ENCODE measurements at places on chromosomes 3 and 15.
A peak's percentile ranks its signal among the peaks of the same experiment; 100 is the strongest.

DNA sequence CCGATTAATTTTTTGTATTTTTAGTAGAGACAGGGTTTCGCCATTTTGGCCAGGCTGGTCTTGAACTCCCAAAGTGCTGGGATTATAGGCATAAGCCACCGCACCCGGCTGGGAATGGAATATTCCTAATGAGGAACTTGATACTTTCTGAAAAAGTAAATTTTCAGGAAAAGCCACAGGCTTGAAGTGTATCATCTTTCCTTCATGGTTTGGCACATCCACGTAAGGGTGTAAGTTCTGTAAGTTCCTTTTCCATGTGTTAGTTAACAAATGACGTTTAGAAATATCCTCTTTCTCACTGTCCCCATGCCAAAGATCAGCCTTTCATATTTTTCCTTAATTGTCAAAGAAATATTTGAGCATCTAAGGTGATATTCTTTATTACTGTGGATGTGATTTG, 24.9 kb downstream of the TMEM45A start:
- DNase-seq, result no peak

GRCh38 chr3:58403513-58404109, 30.0 kb downstream of the PDHB start:
- DNase-seq, result no peak

DNA sequence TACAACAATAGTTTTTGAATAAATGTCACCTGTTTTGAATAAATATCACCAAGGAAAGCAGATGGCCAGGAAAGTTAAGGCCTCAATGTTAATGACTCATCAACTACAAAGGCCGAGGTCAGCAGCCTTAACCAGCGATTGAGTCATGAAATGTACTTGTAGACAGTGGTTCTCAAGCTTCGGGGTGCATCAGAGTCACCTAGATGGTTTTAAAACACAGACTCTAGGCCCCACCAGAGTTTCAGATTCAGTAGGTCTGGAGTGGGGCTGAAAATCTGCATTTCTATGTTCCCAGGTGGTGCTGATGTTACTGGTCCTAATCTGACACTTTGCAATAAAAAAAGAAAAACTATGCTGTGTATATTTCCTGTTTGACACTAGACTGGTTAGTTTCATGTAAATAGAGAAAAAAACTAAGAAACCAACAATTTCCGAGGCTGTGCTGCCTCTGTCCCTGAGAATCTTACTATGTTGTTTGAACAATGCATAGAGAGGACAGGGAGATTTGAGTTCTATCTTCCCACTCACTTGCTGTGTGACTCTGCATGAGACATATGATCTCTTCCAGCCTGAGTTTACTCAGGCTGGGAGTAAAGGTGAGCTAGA, 9.8 kb downstream of the RAB27A start:
- DNase-seq, result no peak

- peak; percentile 94 for DNase-seq
Observed at GRCh38 chr3:170869645-170870593, at the start of gene RPL22L1. Gene RPL22L1, minus strand, starts transcription at chr3:170870195. Its CDS starts 28 bp downstream, at chr3:170870167.

DNA sequence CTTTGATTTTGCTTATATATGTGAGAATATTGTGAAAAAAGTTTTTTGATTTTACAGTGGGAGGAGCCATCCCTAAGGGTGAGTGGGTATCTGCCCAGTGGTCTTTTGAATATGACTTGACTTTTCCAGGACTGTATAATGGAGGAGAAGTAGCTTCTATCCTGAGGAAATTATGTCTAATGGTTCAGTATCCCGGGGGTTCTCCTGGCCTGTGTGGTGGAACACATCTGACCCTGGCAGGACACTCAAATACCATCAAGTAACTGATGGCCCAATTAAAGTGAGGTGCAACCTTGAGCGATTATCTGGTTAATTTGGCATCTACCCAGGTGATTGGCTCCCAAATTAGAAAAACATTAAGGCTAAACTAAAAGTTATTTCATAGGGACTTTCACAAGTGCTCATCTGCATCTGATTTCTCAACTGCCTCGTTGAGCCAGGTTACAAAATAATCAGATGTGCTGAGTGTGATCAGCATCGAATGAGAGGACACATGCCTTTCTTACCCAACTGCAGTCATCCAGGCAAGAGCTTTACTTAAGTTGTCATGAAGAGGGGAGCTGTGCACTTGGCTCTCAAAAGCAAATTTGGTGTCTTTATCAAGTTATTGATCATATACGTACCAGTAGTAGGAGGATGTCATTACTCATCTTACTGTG, 201.4 kb downstream of the IL5RA start:
- no peak for DNase-seq

DNA sequence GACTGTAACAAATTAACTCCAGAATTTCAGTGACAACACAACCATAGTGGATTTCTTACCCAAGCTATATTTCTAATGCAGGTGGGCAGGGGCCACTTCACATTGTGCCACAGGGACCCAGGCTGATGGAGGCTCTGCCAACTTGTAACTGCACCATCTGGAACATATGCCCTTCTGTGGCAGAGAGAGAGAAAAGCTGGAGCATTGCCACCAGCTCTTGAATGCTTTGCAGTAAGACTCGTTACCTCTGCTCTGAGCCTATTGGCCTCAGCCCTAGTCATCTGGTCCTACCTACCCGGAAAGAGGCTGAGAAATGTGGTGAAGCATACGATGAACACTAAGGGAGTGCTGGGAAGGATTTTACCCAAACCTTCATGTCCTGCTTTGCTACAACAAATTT, 587.1 kb downstream of the ZNF385D start:
- no peak for DNase-seq

GRCh38 chr3:146780251-146780650, 175.1 kb upstream of the PLSCR5 start:
- no peak for DNase-seq

DNA sequence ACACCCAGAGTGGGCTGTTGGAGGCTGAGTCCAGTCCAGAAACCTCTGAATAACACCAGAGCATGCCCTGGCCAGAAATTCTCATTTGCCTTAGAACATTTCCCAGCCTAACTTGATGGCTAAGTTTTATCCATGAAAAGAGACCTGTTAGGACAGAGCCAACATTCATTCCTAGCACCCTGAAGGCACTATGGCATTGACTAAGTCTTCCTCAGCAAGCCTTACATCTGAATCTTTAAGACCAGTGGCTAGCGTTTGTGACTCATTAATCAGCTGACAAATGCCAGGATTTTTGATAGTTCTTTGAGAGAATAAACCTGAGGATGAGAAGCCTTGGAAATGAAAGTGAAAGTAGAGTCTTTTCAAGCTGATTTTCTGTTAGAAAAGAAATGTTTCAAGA, 1087.1 kb upstream of the ALCAM start:
- DNase-seq, result no peak

GRCh38 chr3:32460031-32460749, 42.5 kb downstream of the CMTM6 start:
- no peak for DNase-seq

GRCh38 chr3:18100121-18100520, 325.0 kb downstream of the SATB1 start:
- no peak for DNase-seq

- DNase-seq, result peak; percentile 16
Observed at GRCh38 chr3:64187065-64187959, 38.0 kb downstream of the PRICKLE2 start.

DNA sequence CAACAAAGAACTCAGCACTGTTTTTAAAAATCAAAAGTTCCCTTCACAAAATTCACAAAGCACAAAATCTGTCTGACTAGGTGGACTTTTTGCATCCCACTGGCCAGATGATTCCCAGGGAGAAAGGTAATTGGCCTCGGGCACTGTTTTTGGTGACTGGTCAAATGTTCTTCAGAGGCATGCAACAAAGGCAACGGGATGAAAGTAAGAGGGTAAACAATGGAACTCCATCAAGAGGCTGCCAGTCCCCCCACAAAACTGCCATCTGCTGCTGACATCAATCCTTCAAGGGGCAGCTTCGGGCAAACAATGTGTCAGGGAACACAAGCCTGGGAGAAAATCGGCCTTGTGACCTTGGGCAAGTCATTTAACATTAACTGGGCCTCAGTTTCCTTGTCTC, 3.3 kb downstream of the SRGAP3 start:
- no peak for DNase-seq

GRCh38 chr3:15462451-15462850, 35.1 kb downstream of the EAF1 start:
- no peak for DNase-seq

GRCh38 chr15:100515758-100516157, 13.0 kb downstream of the CERS3 start:
- no peak for DNase-seq

- no peak for DNase-seq
Observed at GRCh38 chr15:79689030-79689429, 207.8 kb downstream of the MTHFS start.

GRCh38 chr3:72797773-72798543, 50.3 kb downstream of the SHQ1 start:
- DNase-seq, result no peak

DNA sequence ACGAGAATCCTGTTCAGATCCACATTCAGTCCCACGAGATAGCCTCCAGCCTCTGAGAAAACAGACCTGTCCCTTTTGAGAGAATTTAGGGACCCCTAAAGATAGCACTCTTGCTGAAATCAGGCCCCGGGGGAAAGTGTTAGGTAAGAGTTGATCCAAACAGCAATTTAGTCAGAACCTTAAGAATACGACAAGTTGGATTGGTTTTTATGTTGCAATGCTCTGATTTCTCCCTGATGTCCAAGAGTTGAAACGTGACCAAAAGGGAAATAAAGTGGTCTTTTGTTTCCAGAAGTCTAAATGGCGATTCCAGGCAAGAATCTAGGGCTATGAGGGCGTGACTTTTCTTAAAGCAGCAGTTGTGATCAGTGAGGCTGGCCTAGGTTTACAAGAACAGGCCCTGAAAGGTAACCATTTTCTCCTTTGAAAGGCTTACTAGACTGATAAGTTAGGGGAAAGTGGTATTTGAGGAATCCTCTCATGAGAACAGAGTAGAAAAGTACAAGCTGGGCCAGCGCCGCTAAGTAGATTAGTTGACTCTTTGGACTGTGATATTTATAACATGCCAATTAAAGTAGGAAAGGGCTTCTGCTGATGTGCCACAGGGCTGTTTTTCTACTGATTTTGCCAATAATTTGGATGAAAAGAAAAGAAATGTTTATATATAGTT, 4.9 kb downstream of the MAN2A2 start:
- no peak for DNase-seq

GRCh38 chr3:9686050-9686550, 17.5 kb upstream of the CPNE9 start:
- DNase-seq, result no peak

DNA sequence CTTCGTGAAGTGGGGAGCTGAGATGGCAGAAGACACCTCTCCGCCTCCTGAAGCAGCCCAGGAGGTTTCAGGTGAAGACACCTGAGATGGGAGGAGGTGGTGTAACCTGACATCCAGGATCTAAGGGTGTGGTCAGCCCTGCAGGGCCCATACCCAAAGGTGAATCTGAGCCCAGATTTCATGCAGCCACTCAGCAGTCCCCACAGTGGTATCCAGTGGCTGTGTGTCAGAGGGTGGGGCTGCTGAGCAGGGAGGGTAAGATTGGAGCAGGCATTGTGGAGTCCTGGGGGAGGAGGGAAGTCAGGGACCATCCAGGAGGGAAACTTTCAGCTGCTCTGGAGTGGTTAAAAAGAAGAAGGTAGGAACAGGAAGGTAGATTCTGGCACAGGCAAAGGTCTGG, 46.0 kb upstream of the SMAD6 start:
- DNase-seq, result no peak

DNA sequence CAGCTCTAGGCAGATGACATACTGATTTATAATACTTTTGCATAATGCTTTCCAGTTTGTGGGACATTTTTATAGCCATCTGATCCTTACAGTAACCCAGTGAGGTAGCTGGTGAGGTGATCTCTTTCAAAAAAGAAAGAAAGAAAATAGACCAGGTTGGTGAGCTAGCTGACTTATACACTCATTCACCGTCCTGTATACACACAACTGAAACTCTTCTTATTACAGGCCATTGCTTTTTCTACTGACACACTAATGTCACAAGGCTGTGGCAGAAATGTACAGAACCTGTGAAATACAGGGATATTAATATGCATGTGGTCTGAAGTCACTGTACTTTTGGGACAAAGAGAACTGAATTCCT, 150.2 kb upstream of the BHLHE40 start:
- DNase-seq, result no peak

DNA sequence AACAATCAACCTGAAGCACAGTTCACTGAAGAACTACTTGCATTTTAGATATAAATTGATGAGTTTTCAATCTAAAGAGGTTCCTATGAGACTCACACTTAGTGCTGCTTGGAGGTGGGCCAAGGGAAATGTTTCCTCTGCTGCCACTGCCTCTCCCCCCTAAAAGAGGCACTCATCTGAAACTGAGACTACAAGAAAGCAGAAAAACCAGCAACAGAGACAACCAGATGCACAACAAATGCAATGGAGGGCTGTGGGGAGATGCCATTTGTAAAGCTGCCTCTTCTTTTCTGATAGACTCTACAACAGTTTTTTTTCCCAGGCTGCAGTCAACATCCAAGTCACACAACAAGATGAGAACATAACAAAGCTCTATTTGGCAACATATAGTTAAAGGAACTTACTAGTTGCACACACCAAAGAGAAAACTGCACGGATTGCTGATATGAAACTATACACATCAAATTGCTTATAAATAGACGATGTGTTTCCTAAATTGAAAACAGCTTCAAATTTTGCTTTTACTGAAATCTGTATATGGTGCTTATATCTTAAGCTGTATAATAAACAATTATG, 11.0 kb downstream of the TSPAN3 start:
- DNase-seq, result no peak

DNA sequence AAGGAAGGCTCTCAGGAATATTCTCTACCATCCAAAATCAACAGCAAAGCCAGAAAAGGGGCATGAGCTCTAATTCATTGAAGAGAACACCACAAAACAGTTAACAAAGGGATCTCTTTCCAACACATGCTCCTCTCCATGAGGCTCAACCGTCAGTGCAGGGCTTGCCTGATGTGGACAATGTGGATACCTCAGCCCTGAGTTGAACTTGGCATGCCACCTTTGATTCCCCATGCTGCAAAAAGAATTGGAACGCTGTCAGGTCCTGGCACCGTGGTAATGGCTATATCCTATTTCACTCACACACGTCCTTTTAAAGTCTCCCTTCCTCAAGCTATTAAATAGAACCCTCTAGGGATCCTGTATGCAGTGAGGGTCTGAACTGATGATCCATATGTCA, 30.7 kb upstream of the IP6K2 start:
- no peak for DNase-seq

- DNase-seq, result no peak
Observed at GRCh38 chr3:127690823-127691452, 18.2 kb downstream of the ABTB1 start.

GRCh38 chr3:107855710-107856109, 235.1 kb downstream of the CD47 start:
- no peak for DNase-seq

GRCh38 chr3:151491525-151491924, 30.7 kb upstream of the IGSF10 start:
- no peak for DNase-seq

GRCh38 chr15:64112904-64113303, 17.1 kb downstream of the SNX1 start:
- no peak for DNase-seq

GRCh38 chr15:88865498-88866099, 29.7 kb downstream of the HAPLN3 start:
- no peak for DNase-seq

Measured in tibial nerve (tissue), 4 donors.